ENCODE measurements at places on chromosomes 5 and 9.

DNA sequence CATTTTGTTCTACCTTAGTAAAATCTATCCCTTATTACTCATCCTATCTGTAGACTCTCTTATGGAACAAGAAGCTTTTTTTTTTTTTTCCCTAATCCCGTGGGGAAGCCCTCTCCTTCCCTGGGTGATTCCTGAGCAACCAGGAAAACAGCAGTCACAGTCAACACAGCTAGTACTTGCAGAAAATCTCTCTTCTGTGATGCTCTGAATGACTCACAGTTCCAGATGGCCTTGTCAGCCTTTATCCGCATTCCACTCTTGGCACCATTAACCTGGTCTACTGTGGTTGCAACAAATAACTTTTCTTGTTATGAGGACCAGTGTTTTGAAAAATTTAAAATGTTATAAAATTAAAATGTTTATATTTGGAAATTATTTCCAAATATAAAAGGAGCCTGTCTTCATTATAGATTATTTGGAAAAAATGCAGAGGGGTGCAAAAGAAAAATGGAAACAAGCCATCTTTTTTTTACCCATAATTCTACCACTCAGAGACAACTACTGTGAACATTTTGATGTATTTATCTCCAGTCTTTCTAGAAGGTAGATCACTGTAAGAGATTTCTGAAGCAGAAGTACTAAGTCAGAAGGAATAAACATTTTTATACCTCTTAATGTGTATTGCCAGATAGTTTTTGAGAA lies 486.7 kb downstream of the RAB3C start:
- DNase-seq: no peak

DNA sequence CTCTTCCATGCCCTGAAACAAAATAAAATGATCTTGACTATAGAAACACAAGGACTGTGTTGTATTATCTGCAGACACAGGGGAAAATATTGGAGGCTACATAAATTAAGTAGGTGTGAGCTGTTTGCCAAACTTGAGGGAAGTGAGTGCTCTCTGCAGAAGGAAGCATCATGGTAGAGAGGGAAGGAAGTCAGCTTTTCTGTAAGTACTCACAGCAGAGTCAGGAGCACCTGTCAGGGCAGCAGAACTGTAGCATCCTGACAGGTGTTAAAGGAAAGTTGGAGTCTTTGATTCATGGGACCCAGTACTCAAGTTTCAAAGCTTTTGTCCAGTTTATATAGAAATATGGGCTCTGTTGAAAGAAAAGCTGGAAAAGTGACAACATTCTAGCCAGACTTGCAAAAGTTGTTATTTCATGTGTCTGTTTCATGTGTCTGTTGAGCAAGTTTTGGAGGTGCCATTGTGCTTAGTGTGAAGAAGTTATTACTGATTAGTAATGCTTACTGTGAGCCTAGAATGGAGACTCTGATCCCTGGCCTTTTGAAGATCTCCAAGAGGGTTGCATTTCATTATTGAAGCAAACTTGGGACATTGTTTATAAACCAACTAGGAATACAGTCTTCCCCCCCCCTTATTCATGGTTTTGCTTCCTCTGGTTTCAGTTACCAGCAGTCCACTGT lies 194.7 kb downstream of the SPATA31D1 start:
- DNase-seq: no peak

DNA sequence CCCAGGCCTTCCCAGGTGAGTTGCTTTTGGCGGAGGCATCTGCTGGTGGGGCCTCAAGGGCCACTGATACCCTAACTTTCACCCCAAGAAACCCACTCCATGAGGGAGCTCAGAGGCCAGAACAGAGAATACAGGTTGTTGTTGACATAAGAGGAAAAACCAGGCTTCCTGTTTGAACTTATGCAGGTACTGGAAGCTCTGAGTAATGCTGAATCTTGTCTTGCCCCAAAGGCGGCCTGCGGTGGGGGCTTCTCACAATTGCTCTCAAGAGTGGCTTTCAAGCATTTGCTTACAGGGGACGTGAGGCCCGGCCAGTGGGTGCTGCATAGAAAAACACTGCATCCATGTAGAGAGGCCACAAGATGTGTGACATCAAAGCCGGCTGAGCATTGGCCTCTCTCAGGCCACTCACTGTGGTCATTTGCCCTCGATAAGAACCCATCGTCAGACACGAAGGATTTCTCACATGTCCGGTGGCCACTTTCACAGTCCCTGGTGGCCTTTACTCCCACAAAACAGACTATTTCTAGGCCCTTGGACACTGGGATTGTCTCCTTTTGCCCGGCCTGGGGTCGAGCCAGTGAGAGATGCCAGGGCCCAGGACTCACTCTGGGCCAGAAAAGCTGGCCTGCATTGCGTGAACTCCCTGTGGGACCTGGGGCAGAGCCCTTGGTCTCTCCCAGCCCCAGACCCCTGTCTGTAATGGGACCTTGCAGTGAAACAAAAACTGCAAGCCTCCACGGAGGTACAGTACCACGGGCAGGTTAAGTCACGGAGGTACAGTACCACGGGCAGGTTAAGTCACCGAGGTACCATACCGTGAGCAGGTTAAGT lies 34.5 kb upstream of the TCF7 start:
- DNase-seq: no peak

- DNase-seq: peak; percentile 20
Observed at GRCh38 chr9:121735065-121735792, 83.8 kb downstream of the DAB2IP start.

DNA sequence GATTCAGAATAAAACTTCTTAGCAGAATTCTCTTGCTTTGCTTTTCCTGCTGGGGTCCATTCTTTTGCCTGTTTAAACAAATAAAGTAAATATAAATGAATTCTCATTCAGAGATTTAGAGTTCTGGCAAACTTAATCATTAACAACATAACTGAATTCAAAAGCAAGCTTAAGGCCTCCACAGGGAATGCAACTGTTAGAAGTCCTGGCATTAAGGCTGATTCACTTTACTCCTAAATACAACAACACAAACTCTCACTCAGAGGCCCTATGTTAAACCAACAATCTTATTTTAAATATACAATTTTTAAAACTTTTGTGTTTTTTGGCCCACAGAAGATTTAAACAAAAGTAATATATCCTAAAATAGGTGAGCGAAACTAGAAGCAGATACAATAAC lies 178.3 kb downstream of the AP3B1 start:
- no peak for DNase-seq

GRCh38 chr5:73451224-73452130 lies 2.9 kb upstream of the FOXD1 start:
- DNase-seq: peak; percentile 81

DNA sequence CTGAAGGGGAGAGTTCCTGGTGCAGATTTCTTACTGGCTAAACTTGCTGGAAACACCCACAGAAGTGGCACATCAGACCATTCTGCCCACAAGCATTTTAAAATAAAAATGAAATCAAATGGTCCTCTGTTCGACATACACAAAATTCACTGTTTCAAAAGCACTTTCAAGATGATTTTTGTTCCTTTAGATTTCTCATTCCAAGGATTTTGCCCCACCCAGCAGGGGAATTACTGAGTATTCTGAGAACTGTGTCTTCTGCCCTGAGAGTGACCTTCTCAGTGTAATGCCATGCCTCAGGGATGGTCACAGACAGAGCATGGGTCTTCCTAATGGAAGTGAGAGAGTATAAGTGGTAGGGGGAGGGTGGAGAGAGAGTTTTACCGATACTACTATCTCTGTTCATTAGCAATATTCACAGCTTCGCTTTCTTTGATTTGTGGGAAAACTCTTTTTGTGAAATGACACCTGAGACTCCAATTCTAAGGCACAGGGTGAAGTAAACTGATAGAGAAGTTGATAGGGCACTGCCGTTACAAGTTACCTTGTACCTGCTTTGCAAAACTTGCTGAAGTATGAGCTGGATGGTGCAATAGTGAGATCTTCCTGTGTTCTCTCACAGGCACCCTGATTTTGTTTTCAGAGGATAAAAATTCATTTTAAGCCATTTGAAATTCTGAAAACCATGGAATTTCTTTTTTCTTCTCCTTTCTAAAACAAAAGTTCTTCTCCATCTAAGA lies 95.8 kb upstream of the CD180 start:
- no peak for DNase-seq

- DNase-seq: no peak
Observed at GRCh38 chr5:153005711-153006110, 484.8 kb upstream of the GRIA1 start.

- peak; percentile 54 for DNase-seq
Observed at GRCh38 chr5:97838214-97838613, 655.2 kb upstream of the RIOK2 start.

- no peak for DNase-seq
Observed at GRCh38 chr5:172722327-172722815, 48.6 kb downstream of the DUSP1 start.

DNA sequence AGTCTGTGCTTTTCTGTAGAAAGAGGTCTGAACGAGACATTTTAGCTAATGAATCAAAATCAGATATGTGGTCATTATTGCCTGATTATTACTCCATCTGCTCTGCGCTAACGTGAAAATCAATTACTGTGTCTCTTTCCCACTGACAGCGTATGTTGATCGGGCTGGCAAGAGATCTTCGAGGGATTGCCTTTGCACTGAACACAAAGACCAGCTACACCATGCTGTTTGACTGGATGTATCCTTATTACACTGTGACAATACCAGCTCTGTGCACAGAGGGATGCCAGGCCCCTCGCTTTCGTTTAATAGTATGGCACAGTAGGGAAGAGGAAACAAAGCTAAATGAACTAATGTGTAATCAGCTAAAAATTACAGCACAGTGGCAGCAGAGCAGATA lies 103.7 kb upstream of the TLX3 start:
- no peak for DNase-seq

DNA sequence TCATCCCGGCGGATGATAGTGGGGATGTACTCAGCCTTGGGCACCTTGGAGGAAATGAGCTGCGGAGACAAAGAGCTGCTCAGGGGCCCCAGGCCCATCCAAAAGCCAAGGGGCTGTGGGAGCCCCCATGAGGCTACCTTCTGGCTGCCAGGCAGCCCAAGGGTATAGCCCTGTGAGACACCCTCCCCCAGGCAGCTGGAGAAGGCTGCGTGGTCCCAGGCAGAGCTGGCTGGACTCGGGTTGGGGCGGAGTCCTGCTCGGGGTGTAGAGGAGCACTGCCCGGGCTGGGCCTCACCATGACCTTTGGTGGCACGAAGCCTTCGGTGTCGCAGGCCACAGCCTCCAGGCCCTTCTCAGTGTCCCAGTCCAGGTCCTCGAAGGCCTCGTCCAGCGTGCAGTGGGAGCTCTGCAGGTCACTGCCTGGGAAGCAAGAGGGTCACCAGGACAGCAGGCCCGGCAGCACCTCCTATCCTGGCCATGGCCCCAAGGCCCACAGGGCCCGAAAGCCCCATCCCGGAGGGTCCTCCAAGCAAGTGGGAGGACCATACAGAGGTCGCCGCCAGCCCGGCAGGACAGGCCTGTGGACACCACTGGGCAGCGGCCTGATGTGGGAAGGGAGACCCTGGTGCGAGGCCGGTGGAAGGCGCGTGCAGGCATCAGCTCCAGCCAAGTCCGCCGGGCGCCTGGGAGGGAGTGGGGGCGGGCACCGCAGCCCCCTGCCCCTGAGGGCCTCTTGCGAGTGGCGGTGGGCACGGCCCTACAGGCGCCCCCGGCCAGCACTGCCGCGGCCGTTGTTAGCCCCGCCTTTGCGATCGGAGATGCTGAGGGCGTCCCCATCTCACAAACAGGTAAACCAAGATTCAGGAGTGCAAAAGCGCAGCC lies 6.1 kb downstream of the NSMF start:
- no peak for DNase-seq

- no peak for DNase-seq
Observed at GRCh38 chr9:21904371-21904770, 89.8 kb downstream of the CDKN2A start.

DNA sequence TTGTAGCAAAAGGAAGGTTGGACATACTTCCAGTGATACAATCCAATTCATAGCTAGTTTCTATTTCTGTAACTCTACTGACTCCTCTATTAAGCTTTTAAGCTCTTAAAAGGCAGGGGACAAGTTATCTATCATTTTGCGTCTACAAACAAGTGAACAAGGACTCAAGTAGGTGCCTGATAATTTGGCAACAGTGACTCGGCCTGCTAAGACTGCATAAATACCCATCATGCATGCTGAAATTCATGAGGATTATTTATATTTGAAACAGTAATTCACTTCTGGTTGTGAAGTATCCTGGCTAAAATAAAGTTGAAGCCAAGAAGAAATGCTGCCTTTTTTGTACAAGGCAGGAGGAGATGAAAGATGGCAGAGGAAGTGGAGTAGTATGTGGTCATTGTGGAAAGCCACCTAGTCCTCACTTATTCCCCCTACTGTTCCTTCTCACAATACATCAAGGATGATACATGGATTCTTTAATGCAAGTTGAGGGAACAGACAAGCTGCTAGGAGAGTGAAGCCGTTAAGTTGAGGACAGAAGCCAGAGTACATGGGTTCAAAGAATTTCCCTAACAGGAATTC lies 74.0 kb downstream of the MRPS27 start:
- no peak for DNase-seq

- peak; percentile 69 for DNase-seq
Observed at GRCh38 chr9:117487555-117488175, 72.8 kb upstream of the ASTN2 start.

DNA sequence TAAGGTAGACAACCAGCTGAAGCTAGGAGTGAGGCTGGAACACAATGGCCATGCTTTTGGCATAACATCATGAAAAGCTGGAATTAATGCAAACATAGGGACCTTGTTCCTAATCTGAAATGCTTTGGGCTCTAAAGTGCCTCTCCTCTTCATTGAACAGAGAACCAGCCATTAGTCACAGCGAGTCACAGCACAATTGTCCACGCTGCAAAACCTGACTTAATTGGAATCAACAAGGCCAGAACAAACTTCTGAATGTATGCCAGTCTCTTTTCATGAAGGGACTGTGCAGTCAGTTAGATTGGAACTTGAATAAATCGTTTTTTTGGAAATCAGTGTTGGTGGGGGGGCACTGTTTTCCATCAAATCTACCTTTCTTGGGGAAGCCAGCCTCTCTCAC lies 96.5 kb downstream of the JAKMIP2 start:
- no peak for DNase-seq

DNA sequence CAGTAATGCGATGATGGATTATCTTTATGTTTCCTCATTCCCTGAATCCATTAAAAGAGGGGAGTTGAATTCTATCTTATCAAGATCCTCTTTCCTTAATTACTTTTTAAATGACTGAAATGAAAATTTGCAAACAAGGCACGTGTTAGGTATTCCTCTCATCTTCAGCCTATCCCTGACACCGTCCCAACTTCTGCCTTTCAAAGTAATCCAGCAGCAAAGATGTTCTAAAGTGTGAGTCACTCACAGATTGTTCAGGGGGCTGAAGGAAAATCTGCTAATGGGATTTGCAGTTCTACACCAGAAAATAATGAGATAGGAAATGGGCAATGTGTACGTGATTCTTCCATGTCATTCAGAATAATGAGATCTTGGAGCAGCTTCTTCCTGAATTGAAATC lies 403.0 kb downstream of the ARHGEF28 start:
- no peak for DNase-seq

Data from LoVo (cell line).